ENCODE measurements at places on chromosomes 2 and 18.

- no peak for DNase-seq
Measured at GRCh38 chr2:228599781-228600180, 418.3 kb upstream of the SPHKAP start.

- no peak for DNase-seq
Measured at GRCh38 chr18:69031571-69031970, 233.7 kb downstream of the CCDC102B start.

- no peak for DNase-seq
Measured at GRCh38 chr2:231745303-231746038, 35.6 kb downstream of the PDE6D start.

- peak; percentile 77 for DNase-seq
Measured at GRCh38 chr18:50284255-50284885, 3.0 kb upstream of the MBD1 start.

DNA sequence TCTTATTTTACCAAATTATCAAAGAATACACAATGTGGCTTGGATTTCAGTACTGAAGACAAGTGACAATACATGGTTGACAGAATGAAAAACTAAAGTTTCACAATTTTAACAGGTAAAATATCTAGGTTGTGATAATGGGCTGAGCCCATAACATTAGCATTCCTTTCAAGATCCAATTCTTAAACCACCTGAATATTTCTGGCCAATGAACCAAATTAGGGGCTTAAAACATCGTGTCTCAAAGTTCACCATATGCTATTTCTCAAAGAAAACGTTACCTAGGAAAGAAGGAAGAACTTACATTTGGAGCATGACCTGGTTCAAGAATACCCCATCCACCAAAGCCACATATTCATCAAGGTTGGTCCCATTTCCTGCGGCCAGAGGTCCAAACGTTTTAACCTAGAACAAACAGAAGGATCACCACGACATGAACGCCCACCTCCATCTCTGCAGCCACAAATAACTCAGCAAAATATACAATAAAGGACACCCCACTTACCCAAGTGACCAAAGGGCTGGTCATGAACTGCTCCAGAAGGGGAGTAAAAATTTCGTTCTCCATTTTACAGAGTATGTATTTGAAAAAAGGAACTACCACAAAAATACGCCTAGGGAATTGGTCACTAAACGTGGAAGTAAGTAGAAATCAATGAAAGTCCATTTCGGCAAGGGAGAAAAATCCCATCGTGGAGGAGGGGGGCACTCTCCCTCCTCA, 984 bp downstream of the CCDC88A start:
- DNase-seq, result peak; percentile 13

- DNase-seq, result peak; percentile 83
Measured at GRCh38 chr2:9004338-9005204, 1.1 kb upstream of the MBOAT2 start.

DNA sequence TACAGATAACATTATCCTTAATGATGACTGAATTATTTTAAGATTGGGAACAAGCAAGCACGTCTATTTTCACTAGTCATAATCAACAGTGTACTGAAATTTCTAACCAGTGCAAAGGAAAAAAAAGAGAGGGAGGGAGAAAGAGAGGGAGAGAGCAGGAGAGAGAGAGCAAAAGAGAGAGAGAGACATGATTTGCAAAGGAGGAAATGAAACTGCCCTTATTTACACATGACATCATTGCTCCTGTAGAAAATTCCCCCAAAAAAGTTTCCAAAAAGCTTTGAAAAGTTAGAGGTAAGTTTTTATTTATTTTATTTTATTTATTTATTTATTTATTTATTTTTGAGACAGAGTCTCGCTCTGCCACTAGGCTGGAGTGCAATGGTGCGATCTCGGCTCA, 355.3 kb upstream of the CELF4 start:
- peak; percentile 1 for DNase-seq

GRCh38 chr2:42182654-42183308, 13.6 kb downstream of the EML4 start:
- no peak for DNase-seq

- DNase-seq, result peak; percentile 76
Measured at GRCh38 chr2:187580462-187581124, 26.4 kb upstream of the TFPI start.

- no peak for DNase-seq
Measured at GRCh38 chr18:49694402-49694801, 118.9 kb downstream of the ACAA2 start.

- DNase-seq, result peak; percentile 23
Measured at GRCh38 chr2:119827866-119828507, 68.3 kb downstream of the PTPN4 start.

- no peak for DNase-seq
Measured at GRCh38 chr18:4207383-4207985, 247.6 kb downstream of the DLGAP1 start.

DNA sequence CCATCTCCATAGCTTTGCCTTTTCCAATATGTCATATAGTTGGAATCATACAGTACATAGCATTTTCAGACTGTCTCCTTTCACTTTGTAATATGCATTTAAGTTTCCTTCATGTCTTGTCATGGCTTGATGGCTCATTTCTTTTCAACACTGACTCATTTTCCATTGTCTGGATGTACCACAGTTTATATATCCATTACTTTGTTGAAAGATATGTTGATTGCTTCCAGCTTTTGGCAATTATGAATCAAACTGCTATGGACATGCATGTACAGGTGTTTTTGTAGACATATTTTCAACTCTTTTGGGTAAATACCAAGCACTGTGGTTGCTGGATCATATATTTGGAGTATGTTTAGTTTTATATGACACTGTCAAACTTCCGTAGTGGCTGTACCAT, 26.3 kb downstream of the ACSL3 start:
- DNase-seq, result peak; percentile 34

DNA sequence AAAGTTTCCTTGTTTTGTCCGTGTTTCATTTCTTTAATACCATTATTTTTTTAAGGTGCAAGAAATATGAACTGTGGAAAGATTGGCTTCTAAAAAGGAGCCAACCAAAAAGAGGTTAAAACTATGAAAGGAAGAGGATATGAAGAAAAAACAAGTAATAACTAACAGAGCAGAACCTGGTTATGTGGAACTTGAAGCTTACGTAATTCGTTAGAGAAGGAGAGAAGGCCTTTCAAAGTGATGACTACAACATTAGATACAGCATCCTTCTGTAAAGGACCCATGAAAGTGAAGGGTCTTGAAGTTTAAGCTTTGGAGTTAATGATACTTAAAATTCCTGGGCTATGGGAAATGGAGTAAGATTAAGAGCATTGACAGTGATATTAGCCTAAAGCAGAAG, 84.5 kb downstream of the ANKRD12 start:
- DNase-seq, result peak; percentile 55

DNA sequence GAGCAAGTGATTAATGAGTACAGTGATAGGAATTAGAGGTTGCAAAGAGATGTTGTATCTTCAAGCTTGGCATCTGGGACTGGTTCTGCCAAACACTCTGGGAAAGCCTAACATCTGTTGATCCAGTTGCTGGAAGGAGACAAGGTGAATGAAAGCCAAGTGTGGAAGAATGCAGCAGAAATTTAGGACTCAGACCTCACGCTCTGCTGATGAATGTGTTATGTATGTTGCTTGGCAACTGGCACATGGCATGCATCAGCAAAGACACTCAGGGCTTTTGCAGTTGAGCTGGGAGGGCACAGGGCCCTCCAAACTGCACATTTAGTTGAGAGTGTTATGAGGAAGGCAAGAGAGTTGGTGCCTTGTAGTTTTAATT, 105.5 kb downstream of the COLEC12 start:
- DNase-seq, result peak; percentile 72

DNA sequence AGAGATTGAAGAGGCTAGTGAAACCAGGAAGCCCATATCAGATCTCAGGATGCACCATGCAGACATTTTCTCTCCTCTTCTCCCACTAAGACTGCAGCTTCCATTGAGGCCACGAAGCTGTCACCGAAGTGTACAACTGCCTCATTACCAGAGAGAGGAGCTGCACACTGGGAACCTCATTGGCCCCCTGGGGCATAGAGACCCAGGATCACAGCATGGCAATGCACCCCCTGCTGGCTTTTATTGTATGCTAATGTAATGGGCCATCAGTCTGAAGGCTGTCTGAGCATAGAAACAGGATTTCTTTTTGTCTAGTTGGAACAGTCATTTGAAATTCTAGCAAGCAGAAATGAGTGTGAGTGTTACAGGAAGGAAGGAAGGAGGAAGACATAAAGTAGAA, 861.6 kb upstream of the CELF4 start:
- DNase-seq, result no peak

- no peak for DNase-seq
Measured at GRCh38 chr2:26500406-26500805, 22.5 kb upstream of the OTOF start.

- no peak for DNase-seq
Measured at GRCh38 chr2:224892574-224893204, 149.6 kb downstream of the DOCK10 start.

DNA sequence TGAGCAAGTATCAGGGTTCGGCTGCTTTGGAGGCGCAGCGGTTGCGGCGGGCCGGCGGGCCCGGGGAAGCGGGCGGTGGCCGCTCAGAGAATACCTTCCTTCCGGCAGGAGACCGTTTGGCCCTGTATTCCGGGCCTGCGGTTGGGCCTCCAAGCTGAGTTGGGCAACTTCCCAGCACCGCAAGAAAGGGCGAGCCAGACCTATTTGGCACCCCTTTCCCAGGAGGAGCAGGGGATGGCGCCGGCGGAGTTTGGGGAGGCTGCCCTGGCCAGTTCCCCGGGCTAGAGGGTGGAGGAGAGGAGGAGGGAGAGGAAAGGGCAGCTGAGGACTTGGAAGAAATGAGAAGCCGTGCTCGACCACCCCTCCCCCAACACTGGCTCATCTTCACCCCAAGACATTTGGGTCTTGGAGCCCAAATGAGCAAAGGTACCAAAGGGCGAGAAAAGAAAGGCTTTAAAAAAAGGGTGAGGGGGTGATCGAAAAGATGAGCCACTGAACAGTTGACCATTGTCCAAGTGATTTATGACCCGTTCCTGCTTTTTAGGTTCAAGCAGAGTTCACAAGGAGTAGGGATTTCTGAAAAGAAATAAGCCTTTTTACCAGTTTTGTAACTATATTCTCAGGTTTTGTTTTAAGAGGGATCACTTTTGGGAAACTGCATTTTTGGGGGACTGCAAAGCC, 8.4 kb downstream of the HOXD3 start:
- DNase-seq, result no peak

- DNase-seq, result peak; percentile 87
Measured at GRCh38 chr18:11849841-11850634, 1.2 kb upstream of the CHMP1B start.

- DNase-seq, result no peak
Measured at GRCh38 chr18:45765796-45766195, 41.8 kb downstream of the SLC14A1 start.

DNA sequence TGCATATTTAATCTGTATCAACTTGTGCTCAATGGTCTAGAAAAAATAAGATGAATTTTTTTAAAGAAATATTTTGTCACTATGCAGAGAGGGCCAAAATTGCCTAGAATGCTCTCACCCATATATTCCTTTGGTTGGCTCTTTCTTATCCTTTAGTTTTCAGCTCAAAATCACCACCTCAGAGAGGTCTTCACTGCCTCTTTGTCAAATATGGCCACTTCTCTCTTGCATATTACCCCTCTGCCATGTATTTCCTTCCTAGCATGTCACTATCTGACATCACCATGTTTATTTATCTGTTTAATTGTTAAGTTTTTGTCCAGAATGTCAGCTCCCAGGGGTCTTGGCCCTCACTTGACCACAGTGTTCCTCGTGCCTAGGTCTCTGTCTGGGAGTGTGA, 535.2 kb upstream of the CDH2 start:
- no peak for DNase-seq

DNA sequence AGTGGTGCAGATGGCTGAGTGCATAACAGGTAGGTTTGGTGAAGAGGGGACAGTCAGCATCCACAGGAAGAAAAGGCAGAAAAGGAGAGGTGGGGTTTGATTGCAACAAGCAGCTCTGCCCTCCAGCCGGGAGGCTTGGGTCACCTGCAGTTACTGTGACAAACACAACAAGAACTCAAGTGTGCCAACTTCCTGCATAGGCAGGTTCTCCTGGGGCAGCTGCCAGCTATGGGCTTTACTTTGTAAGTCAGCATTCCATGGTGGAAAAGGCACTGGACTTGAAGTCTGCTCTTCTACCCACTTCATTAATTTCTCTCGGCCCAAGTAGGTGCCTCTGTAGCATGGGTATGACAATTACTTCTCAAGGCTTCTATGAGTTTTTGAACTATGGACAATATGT, 98.9 kb downstream of the MYT1L start:
- DNase-seq, result peak; percentile 30

DNA sequence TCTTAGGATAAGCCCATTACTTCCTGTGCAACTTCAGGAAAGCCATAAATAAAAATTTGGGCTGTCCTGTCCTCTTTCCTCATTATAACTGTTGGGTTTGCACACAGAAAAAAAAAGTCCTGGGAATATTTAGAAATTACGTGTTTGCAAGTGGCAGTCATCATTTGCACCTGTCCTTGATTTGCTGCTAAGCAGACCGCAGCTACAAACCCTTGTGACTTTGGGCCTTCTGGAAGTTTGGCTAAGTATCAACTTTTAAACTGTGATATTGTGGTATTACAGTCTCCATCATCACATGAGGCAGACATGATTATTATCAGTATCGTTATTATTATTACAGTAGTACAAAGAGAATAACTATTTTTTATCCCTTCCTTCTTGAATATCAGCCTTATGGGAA, 260.7 kb upstream of the SESTD1 start:
- no peak for DNase-seq
